ENCODE measurements at places on chromosomes 5 and 9.

DNA sequence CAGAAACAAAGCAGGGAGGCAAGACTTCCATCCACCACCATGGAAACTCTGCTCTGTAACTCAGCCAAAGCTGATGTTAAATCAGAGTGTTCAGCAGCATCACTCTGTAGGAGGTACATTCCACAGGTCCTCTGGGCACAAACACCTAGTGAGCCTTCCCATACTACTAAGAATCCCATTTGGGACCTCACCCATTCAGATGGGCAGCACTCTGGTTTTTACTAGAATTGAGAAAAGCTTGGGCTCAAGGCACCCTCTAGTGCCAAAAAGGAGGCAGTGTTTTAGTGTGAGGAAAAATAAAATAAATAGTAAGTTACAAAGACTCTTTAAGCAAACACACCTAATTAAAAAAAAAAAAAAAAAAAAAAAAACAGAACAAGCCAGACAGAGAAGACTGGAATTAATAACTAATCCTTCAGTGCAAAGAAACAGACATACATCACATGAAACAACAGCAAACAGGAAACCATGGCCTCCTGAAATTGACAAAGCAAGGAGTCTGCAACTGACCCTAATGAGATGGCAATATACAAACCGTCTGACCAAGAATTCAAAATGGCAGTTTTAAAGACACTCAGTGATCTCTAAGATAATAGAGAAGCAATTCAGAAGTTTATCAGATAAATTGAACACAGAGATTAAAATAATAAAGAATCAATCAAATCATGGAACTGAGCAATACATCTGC lies 159.5 kb downstream of the GNA14 start:
- no peak for DNase-seq

GRCh38 chr9:112032743-112033142 lies 136.1 kb downstream of the UGCG start:
- no peak for DNase-seq

DNA sequence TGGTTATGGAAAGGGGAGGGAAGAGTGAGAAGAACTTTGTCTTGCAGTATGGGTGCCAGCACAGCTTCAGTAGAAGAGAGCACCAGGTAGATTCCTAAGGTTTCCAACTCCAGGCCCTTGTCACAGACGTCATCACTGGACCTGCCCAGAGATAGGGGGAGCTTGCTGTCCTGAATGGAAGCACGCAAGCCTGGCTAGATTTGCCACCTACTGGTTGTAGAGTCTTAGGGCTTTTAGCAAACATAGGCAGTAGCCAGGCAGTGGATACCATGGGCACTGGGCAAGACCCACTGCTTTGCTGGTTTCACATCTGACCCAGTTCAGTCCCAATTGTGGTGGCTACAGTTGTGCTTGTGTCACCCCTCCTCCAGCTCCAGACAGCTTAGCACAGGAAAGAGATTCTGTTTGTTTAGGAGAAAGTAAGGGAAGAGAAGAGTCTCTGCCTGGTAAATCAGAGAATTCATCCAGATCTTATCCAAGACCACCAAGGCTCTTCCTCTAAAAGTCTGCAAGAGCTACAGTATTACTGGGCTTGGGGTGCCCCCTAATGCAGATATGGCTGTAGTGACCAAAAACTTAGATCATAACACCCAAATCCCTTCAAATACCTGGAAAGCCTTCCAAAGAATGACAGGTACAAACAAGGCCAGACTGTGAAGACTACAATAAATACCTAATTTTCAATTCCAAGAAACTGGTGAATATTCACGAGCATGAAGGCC lies 158.9 kb downstream of the HINT1 start:
- no peak for DNase-seq

GRCh38 chr5:31860726-31861433 lies 221.9 kb downstream of the PDZD2 start:
- no peak for DNase-seq

All from brain microvascular endothelial cell (primary cell).